ENCODE measurements at places on chromosomes 11 and 22.

- DNase-seq, result no peak
Measured at GRCh38 chr11:95360377-95361075, 129.5 kb upstream of the SESN3 start.

DNA sequence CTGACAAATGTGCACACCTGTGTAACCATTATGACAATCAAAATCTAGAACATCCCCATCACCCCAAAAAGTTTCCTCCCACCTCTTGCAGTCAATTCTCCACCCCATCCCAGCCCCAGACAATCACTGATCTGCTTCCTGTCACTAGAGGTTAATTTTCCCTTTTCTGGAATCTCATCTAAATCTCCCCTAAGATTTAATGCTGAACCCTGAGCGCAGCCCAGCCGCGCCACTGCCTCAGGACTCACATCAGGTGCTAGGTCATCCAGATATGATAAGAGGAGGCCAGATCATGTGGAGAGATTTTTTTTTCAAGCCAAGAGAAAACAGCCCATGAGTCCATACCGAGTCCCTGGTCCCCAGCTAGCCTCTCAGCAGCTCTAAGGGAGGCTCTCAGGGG lies 4.3 kb upstream of the TMPRSS13 start:
- no peak for DNase-seq

- DNase-seq, result no peak
Measured at GRCh38 chr22:48407256-48407955, 1420.3 kb downstream of the BRD1 start.

- no peak for DNase-seq
Measured at GRCh38 chr11:57792870-57793269, 31.3 kb downstream of the CTNND1 start.

DNA sequence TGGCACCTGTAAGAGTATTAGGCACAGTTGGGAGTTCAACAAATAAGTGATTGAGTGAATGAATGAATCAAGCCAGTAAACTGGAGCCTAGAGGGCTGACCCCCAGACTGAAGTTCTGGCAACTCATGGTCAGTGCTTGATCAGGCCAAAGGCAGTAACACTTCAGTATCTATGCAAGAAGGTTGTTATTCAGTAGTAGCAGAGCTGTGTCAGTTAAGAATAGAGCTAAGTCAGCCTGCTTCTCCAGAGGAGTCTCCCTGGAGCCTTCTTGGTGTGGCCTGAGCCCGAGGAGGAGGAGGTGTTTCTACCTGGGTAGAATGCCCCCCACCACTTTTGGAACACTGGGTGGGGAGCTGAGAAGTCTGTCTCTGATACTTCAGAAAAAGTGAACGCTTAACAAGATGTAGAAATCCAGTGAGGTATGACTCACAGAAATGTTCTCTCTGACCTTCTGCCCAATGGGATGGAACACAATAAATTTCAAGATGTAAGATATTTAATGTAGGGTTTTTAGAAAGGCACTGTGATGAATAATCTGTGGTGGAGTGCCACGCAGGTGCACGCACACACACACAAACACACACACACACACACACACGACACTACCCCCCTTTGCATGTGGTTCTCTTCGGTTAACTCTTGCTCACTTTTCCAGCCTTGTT lies 219.9 kb downstream of the HIPK3 start:
- no peak for DNase-seq

DNA sequence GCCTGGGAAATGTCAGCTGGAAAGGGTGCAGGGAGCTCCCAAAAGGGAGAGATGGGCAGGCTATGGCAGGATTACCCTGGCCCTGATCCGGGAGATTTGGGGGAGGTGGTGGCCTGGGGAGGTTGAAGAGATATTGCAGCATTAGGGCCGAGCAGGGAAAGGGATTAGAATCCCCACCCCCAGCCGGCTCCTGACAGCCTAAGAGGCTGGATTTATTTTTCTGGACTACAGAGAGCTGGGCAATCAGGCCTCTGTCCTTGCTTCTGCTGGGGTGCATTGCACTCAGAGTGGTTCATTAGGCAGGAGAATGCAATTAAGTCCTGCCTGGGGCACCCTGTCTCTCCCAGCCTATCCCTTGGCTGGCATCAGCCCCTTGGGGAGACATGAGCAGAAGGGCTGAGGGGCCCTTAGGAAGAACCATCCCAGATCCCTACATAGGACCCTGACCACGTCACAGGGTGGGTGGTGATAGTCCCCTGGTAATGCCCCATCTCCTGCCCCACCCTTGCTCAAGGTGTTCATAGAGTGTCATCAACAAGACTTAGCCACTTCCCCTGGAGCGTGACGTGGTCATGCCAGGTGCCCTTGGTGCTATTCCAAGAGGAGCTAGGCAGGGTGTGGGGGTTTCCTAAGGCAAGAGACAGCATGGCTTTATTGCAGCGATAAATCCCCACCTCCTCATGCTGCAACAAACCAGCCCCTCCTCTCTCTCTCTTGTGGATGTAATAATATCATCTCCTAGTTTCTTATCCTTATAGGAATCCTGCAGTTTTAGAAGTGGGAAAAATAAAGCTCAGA lies 38.4 kb upstream of the KLHL35 start:
- no peak for DNase-seq

GRCh38 chr22:30021881-30022619 lies 58.2 kb upstream of the HORMAD2 start:
- no peak for DNase-seq

DNA sequence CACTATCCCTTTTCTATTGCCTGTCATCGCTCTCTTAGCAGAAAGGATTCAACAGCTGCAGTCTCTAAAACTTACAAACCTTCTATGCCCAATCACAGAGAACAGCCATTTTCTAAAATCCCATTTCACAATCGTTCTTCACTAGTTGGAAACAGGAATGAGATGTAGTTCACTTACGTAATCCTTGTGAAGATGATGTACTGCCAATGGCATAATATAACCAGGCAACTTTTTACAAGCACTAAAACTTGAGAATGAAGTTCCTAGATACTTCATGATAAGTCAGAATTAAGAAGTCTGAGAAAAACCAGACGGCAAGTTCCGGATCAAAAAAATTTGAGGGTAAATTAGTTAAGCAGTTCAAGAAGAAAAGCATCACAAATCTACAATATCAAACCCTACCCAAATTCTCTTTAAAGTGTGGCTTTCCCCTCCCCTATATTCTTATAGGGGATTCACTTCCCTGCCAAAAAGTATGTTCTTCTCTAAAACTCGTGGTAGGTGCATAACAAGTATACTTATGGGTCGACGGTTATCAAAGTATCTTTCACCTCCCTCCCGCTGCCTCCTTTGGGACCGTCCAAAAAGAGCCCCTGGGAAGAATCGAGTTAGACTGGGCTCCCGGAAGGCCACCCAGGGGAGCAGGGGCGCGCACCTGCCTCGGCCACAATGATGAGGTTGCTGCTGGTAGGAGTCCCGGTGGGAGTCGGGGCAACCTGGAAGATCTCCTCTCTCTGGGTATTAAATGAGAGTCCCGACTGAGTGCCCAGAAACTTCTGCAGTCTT lies 666 bp downstream of the MSANTD4 start:
- DNase-seq, result no peak

DNA sequence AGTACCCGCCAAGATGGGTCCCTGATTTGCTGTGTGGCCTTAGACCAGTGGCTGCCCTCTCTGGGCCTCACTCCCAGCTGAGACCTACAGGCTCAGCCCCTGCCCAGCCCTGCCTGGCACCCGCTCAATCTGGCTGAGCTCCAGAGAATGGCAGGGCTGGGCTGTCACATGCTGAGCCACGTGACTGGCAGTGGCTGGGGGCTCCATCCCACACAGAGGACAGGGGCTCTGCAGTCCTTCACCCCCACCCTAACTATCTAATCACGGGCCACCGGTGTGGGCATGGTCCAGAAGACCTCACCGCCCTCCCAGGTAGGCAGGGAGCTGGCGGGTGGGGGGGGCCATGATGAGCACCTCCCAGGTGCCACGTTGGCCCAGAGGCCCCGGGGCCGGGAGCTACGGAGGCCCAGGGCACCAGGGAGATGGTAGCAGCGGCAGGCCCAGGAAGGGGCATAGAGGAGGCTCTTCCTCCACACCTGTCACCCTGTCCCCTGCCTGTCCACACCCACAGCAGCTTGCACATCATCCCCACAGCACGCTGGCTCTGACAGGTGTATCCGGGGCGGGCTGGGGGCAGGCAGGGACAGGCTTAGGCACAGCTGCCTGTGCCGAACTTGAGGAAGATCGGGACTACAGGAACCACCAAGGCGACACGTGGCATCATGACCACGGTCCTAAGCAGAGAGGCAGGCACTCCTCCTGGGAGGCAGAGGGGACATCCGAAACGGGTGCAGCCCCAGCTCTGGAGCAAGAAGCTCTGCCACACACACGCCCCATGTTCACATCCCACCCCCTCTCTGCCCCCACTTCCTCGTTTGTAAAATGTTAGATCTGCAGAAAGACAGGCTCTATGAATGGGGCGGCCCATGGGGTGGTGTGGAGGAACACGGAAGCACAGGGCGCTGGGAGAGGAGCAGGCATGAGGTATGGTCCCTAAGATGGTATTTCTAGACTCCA lies 1.5 kb upstream of the ALDH3B1 start:
- DNase-seq, result peak; percentile 35

GRCh38 chr11:131749101-131749500 lies 378.7 kb downstream of the NTM start:
- DNase-seq, result no peak

DNA sequence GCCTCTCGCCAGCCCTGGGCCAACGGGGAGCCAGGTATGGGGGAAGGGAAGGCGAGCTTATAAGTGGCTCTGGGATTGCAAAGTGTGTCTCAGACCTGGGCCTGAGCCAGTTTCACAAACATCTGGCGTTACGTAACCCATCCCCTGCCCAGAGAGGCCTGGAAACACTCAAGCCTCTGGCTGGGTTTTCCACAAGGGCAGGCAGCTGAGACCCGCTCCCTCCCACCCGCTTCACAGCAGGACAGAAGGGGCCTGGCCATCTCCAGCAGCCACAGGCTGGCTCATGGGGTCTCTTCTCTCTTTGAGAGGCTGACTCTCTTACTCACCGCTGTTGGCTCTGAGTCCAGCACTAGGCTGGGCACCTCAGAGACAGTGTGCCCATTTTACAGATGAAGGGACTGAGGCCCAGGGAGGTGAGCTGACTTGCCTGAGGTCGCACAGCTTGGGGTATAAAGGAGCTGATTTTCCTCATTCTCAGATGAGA lies 44.5 kb downstream of the TRIOBP start:
- DNase-seq, result peak; percentile 75

DNA sequence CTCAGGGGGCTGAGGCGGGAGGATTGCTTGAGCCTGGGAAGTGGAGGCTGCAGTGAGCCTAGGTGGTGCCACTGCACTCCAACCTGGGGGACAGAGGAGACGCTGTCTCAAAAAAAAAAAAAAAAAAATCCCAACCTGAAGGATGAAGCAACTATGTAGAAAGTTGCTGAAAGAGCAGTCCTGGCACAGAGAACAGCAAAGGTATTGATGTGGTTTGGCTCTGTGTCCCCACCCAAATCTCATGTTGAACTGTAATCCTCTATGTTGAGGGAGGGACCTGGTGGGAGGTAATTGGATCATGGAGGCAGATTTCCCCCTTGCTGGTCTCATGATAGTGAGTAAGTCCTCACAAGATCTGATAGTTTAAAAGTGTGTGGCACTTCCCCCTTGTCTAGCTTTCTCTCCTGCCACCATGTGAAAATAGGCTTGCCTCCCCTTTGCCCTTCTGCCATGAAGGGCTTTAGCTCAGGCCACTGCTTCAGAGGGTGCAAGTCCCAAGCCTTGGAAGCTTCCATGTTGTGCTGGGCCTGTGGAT lies 10.7 kb upstream of the SERPING1 start:
- DNase-seq, result no peak

- DNase-seq, result no peak
Measured at GRCh38 chr11:93969925-93970922, 50.9 kb upstream of the HEPHL1 start.

DNA sequence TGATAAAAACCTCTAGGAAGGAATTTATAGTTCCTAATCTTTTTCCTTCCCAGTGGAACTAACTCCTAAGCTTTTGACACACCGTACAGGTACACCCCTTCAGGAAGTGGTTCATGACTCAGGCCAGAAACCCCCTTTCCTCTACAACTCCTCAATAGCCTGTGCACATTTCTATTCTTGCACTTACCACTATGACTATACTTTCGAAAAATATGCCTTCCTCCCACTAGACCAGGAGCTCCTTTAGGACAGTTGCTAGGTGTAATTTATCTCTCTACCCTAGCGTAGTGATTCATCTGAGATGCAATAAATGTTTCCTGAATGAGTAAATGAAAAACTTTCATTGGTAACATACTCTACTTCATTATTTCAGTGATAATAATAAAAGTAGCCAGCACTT lies 14.5 kb downstream of the MAP6 start:
- DNase-seq, result no peak

GRCh38 chr11:20157728-20158127 lies 2.5 kb downstream of the DBX1 start:
- DNase-seq, result no peak

- no peak for DNase-seq
Measured at GRCh38 chr11:128632141-128632791, 44.9 kb upstream of the ETS1 start.

DNA sequence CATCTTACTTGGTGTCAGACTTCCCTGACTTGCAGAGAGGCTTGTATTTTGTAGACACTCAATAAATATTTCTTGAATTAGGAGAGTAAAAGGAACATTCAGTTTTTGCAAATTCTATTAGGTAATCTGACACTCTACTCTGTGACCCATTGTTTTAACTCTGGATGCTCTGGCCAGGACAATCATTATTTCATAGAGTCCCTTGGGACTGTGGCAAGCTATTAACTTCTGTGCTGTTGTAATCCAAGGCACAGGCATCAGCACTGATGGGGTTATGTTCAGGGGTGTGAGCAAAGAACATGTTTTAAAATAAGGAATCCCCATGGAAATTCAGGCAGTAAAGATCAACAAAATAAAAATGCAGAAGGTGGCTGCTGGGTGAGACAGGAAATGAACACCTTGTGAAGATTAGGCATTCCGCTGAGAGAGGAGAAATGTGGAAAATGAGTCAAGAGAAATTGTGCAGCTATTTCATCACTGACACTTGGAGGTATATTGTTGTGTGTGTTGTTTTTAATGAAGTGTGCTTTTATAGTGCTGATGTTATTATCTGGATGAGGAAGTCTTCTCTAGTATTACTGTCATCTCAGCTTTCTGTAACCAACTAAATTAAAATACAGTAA lies 175.2 kb downstream of the WNT11 start:
- no peak for DNase-seq

GRCh38 chr11:117852309-117852708 lies 24.1 kb downstream of the FXYD6 start:
- no peak for DNase-seq

DNA sequence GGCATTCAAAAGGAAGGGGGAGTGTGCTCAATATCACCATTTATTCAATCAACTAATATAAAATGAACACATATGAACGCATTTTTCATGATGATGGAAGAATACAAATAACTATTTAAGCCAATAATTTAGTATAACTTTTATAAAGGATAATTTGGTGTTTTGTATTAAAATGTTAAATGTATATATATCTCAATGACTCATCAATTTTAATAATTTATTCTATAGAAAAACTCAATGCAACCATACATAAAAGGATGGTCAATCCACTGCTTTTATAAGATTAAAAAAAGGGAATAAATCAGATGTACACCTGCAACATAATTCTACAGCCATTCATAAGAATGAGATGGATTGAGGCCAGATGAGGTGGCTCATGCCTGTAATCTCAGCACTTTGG lies 50.6 kb downstream of the PICALM start:
- DNase-seq, result no peak

- no peak for DNase-seq
Measured at GRCh38 chr11:122367809-122368231, 251.8 kb upstream of the BLID start.

GRCh38 chr22:30312053-30312452 lies 14.7 kb downstream of the TBC1D10A start:
- no peak for DNase-seq

All from NCI-H2107 (cell line).